ENCODE measurements at places on chromosomes 5 and 9. TPM values are rescaled to one million over a fixed set of nuclear protein-coding genes. Genes with fewer than 3 reads are reported as not detected.
A peak's percentile ranks its signal among the peaks of the same experiment; 100 is the strongest.

- H3K27me3 ChIP-seq, result peaks cover 6% of the 10 kb centered on the region
- H3K27ac ChIP-seq, result no peak overlapping the region
- H3K4me1 ChIP-seq, result peaks cover 21% of the 10 kb centered on the region
- peak; percentile 28 for DNase-seq
- H3K4me3 ChIP-seq, result no peak overlapping the region
Measured at GRCh38 chr9:90095682-90096081, 490.9 kb downstream of the GADD45G start.

GRCh38 chr5:14260637-14261036, 117.5 kb downstream of the TRIO start:
- no peak overlapping the region for H3K27ac ChIP-seq
- no peak for DNase-seq
- peaks cover 8% of the 10 kb centered on the region for H3K4me1 ChIP-seq
- peaks cover 15% of the 10 kb centered on the region for H3K27me3 ChIP-seq
- no peak overlapping the region for H3K4me3 ChIP-seq

GRCh38 chr9:12735665-12736064, 39.2 kb upstream of the LURAP1L start:
- no peak overlapping the region for H3K4me3 ChIP-seq
- no peaks in the 10 kb centered on the region for H3K27me3 ChIP-seq
- no peaks in the 10 kb centered on the region for H3K4me1 ChIP-seq
- DNase-seq, result no peak
- no peaks in the 10 kb centered on the region for H3K36me3 ChIP-seq

DNA sequence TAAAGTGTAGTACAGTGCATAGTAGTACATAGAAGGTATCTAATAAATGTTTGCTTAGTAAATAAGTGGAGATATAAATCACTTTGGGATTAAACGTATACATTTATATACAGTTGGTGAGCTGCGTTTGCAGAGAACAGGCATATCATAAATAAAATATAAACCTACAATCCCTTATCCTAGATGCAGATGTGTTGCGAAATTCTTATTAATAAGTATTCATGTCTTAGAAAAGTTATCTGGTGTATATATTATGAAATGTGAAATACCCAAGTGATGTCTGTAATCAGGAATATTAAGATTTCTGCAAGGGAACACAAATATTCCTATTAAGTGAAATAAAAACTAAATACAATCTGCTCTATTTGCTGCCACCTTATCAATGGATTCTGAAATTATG, 8.8 kb downstream of the CCNH start:
- no peak for DNase-seq
- peaks cover 53% of the 10 kb centered on the region for H3K36me3 ChIP-seq
- H3K4me3 ChIP-seq, result no peak overlapping the region
- peaks cover 55% of the 10 kb centered on the region for H3K4me1 ChIP-seq

PSAT1 gene
- 240 TPM for total RNA-seq

DNA sequence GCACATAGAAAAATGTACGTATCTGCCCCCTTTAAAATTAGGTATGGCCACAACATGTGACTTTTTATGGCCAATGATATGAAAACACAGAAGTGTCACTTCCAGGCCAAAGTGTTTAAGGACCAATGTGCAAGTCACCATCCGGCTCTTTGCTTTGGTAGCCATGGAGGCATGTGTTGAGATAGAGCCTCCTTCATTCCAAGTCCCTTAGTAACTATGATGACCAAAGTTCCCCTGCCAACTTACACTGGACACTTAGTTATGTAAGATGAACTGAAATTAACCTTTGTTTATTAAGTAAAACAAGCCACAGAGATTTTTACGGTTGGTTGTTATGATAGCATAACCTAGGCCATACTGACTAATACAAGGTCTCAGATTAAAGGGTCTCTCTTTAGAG, 51.0 kb downstream of the FBN2 start:
- no peaks in the 10 kb centered on the region for H3K36me3 ChIP-seq
- no peaks in the 10 kb centered on the region for H3K4me1 ChIP-seq
- no peak overlapping the region for H3K4me3 ChIP-seq
- DNase-seq, result no peak
- H3K27me3 ChIP-seq, result no peaks in the 10 kb centered on the region
- no peak overlapping the region for H3K27ac ChIP-seq

DNA sequence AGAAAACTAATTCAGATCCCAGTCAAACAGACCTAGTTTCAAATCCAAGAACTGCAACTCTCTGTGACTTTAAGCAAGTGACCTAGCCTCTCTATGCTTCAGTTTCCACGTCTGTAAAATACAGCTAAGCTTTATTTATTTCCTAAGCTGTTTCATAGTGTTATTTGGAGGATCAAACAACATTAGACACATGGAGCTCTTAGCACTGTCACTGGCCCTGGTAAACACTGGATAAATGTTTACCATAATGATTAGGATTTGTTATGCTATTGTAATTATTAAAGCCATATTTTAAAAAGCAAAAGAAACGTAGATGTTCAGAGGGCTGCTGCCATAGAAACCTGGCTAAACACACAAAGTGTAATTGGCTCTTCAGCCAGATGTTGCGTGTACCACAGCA, 26.6 kb upstream of the C5orf58 start:
- peaks cover 2% of the 10 kb centered on the region for H3K27me3 ChIP-seq
- H3K4me1 ChIP-seq, result no peaks in the 10 kb centered on the region
- H3K4me3 ChIP-seq, result no peak overlapping the region

CYSRT1 gene
- 0.17 TPM for total RNA-seq

DNA sequence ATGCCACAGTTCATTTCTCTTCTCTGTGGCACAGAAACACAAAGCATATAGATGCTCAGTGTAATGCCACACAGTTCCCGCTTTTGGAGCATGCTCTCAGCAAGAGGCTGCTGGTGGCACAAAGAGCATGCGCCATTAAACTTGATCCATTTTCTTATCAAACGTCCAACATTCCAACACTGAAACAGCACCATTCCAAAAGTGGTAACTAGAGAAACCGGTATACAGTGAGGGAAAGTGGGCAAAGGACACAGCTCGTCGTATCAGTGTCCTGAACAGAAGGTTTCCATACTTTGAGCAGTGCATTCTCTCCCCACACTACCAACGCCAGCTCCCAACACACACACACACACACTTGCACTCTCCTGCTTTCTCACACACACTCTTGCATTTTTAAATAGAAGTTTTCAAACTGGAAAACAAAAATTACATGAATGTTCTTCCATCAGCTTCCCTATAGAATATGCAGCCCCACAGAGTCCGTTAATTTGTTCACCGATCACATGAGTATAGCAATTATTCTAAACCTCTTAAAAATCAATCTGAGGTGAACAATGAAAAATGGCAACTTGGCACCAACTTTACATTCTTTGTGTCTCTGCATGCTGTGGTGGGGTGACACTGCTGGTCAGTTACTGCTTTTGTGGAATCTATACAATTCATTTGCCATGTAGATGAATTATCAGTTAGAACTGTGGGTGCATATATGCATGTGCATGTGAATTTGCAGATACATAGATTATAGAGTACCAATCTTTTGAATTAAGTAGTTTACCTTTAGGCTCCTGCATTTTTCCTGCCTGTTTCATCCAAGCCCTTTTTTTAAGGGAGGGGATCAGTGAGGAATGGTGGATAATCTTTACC, 5.7 kb downstream of the NFIB start:
- H3K27ac ChIP-seq, result no peak overlapping the region
- no peaks in the 10 kb centered on the region for H3K36me3 ChIP-seq
- H3K27me3 ChIP-seq, result peaks cover 51% of the 10 kb centered on the region
- DNase-seq, result no peak

GRCh38 chr9:7129391-7129790, 371.6 kb downstream of the KDM4C start:
- H3K36me3 ChIP-seq, result peaks cover 48% of the 10 kb centered on the region
- DNase-seq, result no peak
- H3K27me3 ChIP-seq, result no peaks in the 10 kb centered on the region
- H3K27ac ChIP-seq, result no peak overlapping the region
- H3K4me3 ChIP-seq, result no peak overlapping the region
- H3K4me1 ChIP-seq, result peaks cover 3% of the 10 kb centered on the region

DNA sequence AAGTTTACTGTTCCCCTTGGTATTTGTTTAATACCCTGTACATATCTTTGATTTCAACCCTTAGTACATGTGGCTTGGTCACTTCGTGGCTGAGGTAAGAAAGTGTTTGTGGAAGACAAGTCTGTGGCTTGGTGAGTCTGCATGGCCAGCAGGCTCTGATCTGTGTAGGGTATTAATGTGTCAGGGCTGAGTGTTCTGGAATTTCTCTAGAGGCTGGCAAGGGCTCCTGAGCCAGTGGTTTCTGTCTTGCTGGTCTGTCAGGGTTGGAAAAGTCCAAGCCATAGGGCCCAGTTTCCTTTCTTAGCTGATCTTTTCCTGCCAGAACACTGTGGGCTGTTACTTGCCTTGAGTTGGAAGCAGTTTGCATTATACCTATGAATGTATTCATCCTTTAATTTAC, 48.0 kb upstream of the FBXL7 start:
- H3K4me1 ChIP-seq, result no peaks in the 10 kb centered on the region
- H3K36me3 ChIP-seq, result no peaks in the 10 kb centered on the region
- no peak for DNase-seq
- no peak overlapping the region for H3K4me3 ChIP-seq

GRCh38 chr5:116380621-116381020, 194.0 kb downstream of the SEMA6A start:
- H3K27ac ChIP-seq, result no peak overlapping the region
- H3K27me3 ChIP-seq, result no peaks in the 10 kb centered on the region
- no peak overlapping the region for H3K4me3 ChIP-seq
- no peaks in the 10 kb centered on the region for H3K4me1 ChIP-seq

DNA sequence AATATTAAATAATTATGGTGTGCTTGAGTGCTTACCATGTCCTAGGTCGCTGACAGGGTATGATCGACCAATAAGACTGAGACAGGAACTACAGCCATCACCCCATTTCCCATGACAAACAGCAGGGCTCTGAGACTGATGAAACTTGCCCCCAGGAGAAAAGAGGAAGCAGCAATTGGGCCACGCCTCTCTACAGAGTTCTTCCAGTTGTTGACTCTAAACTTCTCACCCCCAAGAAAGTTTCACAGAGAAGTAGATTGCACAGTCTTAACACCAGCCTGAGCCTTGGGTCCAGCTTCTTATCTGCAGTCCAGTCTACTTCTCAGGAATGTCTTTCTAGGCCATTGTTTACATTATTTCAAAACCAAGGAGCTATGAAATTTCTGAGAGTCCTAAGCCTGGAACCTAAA, 182.2 kb upstream of the ANKRD55 start:
- H3K27ac ChIP-seq, result no peak overlapping the region
- no peak overlapping the region for H3K4me3 ChIP-seq
- DNase-seq, result no peak
- no peaks in the 10 kb centered on the region for H3K36me3 ChIP-seq
- H3K27me3 ChIP-seq, result no peaks in the 10 kb centered on the region

DNA sequence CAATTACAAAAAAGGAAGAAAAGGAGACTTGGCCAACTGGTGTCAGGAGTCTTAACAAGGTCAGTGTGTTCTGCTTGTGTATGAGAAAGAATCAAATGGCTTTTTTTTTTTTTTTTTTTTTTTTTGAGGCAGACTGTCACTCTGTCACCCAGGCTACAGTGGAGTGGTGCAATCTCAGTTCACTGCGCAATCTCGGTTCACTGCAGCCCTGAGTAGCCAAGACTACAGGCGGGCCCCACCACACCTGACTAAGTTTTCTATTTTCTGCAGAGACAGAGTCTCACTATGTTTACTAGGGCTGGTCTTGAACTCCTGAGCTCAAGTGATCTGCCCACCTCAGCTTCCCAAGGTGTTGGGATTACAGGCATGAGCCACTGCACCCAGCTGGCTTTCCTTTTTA, 3.1 kb upstream of the IL7R start:
- no peaks in the 10 kb centered on the region for H3K27me3 ChIP-seq
- H3K4me3 ChIP-seq, result peak overlapping the region; percentile 91
- peak overlapping the region; percentile 100 for H3K27ac ChIP-seq

RRAGA gene
- total RNA-seq, result 22.3 TPM

DNA sequence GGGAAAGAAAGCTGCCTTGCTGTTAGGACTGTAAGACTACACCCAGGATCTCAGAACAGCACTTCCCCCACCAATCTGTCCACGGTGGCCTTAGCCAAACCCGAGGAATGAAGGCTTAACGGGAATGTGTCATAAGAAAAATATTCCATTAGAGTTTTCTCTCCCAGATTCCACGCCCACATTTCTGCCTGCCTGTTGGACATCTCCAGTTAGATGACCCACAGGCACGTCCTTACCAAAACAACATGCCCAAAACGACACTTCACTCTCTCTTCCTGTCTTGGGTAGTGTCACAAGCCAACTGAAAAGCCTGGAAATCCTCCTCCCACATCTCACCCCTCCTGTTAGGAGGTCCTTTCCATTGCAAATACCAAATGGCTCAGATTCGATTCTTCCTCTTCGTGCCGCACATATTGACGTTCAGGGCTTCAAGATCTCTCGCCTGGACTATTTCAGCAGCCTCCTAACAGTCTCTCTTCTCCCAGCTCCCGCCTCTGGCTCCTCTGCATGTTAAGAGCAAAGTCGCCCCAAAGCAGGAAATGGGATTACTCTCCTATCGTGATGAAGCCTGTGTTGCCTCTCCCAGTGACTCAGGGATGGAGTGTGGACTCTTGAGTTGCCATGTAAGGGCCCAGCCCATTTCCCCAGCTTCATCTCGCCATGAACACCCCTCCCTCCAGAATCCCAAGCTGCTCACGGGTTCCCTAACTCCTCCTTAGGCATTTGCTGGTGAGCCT, 159.3 kb downstream of the NR3C1 start:
- no peaks in the 10 kb centered on the region for H3K36me3 ChIP-seq
- no peak overlapping the region for H3K4me3 ChIP-seq
- no peak overlapping the region for H3K27ac ChIP-seq
- H3K4me1 ChIP-seq, result no peaks in the 10 kb centered on the region

DNA sequence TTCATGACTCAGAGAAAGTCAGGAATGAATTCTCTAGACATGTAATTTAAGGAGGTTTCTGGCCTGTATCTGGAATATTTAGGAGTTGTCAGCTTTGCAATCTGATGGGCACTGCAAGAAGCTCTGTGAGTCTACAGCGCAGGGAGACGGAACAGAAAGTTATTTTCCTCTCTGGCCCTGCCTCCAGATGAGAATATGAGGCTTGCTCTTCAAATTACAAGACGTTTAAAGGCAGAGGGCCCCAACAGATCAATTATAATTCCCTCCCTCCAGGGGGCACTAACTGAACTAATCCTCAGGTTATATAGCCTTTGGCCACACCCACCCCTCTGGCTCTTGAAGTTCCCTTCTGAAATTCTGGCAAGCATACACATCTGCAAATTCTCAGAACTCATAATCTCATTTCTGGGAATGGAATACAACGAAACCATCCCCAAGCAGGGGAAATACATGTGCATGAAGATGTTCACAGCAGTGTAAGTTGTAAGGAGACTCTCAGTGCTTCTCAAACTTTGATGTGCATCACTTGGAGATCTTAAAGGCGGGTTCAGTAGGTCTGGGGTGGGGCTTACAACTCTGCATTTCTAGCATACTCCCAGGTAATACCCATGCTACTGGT, 307.6 kb downstream of the CWC27 start:
- no peak overlapping the region for H3K27ac ChIP-seq
- H3K27me3 ChIP-seq, result no peaks in the 10 kb centered on the region
- DNase-seq, result peak; percentile 65
- H3K4me3 ChIP-seq, result no peak overlapping the region
- H3K36me3 ChIP-seq, result no peaks in the 10 kb centered on the region

TTC16 gene
- 0.50 TPM for total RNA-seq

AFAP1L1 gene
- total RNA-seq, result not detected

All from activated naive CD4-positive, alpha-beta T cell treated with anti-CD3 and anti-CD28 coated beads for 36 hours (primary cell).